ENCODE measurements at places on chromosomes 2 and 18.

DNA sequence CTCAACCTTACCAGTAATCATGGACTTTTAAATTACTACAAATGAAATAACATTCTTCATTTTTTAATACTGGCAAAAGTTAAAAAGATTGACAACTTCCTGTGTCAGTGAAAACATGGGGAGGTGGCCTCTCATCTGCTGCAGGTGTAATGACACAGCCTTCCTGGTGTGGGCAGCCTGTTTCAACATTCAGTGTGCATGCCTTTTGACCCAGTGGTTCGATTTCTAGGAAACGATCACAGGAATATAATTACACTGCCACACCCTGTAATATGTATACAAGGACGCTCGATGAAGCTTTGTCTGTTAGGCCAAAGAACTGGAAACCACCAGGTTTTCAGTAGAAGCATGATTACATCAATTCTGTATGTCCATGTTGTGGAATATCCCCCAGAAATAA is 68.7 kb downstream of the MTHFD2 start:
- DNase-seq: peak; percentile 86

DNA sequence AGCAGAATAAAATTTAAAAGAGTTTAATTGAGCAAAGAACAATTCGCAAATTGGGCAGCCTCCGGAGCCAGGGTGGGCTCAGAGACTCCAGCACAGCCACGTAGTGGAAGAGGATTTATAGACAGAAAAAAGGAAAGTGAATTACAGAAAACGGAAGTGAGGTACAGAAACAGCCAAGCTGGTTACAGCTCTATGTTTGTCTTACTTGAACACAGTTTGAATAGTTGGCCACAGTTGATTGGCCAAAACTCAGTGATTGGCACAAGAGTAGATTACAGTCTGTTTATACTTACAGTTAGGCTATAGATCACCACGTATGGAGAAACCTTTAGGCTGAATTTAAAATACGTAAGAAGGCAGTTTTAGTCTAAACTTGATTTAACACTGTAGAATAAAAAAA is 78.8 kb upstream of the NEDD4L start:
- no peak for DNase-seq

DNA sequence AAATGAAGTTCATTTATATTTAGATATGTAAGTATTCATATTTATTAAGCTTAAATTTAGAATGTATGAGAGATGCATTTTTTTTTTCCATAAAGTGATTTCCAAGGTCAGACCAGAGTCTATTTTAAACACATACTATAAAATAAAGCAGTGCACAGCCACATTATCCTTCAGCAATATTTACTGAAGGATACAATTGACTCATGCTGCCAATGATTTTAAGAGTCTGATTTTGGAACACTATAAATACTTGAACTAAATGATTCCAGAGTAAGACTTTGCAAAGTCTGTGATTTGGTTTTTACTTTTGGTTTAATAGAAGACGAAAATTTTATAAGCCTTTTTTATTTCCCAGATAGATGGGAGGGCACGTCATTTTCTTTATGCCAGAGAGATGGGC is 107.1 kb downstream of the EPHA4 start:
- DNase-seq: no peak

DNA sequence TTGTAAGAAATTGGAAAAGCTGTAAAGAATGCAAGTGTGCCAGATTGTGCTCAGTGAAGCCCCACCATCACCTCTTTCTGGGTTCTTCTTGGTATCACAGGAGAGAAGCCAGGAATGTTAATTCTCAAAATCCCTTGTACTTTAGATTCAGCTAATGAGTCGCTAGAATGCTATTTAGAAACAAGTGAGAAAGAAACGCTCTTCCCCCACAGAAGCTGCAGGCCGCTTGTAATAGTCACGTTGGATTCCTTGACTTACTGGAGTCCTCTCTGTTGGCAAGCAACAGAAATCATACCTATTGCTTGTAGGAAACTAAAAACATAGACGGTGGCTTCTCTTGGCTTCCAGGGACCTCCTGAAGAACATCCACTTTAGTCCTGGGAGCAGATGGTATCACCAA is 375.6 kb upstream of the LRATD1 start:
- no peak for DNase-seq

DNA sequence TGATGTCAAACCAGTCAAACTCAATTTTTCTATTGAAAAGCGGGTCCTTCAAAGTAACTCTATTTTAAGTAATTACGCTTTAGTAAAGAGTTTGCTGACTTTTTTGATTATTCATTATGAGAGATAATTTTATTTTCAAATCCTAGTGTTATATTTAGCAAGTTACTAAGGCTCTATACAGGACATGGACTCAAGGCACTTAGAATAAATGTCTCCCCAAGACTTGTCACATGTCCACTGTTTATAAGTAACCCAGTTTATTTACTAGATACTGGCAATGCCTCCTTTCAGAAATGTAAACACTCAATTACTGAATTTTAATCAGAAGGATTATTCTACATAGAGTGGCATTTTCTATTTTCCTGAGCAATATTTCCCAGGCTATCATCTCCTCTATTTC is 638.1 kb downstream of the ERBB4 start:
- DNase-seq: no peak

DNA sequence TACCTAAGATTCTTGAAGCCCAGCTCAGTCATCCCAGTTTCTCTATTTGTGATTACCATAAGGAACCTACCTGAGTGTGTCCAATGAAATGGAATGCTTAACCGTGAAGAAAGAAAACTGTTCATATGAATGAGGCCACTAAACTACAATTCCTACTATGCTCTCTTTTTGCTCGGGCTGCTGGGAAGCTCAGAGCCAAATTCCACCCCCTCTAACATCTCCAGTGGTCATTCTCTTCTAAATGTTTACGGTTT is 8.3 kb downstream of the MYCN start:
- DNase-seq: no peak

GRCh38 chr2:62042944-62043343 is 137.5 kb downstream of the COMMD1 start:
- DNase-seq: no peak

GRCh38 chr2:46371854-46372253 is 74.6 kb downstream of the EPAS1 start:
- no peak for DNase-seq

GRCh38 chr2:233802132-233802815 is 24.1 kb downstream of the MROH2A start:
- DNase-seq: no peak

DNA sequence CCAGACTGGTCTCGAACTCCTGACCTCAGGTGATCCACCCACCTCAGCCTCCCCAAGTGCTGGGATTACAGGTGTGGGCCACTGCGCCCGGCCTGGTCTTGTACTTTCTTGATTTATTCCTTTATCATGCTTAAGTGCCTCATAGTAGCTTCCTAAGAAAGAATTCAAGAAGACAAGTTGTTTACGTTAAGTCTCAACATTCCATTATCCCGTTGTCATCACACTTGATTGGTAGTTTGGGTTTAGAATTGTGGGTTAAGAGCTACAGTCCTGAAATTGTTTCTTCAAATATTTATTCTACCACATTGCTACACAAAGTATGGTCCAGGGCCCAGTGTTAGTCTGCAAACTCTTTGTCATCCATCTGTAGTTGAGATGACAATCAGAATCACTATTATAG is 194.0 kb downstream of the VWC2L start:
- DNase-seq: no peak

DNA sequence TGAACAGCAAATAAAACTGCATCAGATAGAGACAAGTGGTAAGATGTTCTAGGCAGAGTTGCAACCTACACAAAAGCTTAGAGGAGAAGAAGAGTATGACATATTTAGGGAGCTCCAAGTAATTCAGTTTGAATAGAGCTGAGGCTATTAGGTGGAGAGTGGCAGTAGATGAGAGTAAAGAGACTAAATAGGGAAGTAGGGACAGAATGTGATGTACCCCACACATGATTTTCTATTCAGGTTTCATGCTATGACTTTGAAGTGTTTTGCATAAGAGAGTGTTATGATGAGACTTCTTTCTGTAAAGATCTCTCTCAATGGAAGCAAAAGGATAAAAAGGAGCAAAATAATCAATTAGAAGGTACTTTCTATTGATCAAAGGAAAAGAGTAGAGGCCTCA is 206.8 kb upstream of the ERBB4 start:
- DNase-seq: no peak

GRCh38 chr18:61608316-61608715 is 275.1 kb downstream of the CDH20 start:
- DNase-seq: no peak

DNA sequence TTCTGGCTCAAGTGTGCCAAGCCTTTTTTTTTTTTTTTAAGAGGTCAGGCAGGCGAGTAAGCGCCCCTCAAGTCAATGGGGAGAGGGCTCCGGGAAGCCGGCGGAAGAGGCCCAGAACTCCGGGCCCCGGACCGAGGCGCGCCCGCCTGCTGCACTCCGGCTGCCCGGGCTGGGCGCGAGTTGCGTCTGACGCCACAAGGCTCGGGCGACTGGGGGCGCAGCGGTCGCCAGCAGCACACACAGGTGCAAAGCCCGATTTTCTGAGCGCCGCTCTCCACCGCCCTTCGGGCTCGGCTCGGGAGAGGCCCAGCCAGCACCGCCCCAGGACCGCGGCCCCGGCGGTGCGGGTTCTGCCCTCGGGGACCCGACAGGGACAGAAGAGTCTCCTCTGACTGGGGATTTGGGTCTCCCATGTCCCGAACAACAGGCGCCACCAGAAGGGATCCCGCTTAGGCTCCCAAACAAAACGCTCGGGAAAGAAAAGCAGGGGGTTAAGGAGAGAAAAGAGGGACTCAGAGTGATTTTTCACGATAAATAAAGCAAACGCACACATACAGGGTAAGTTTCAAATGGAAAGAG is 787 bp downstream of the ERBB4 start:
- no peak for DNase-seq

DNA sequence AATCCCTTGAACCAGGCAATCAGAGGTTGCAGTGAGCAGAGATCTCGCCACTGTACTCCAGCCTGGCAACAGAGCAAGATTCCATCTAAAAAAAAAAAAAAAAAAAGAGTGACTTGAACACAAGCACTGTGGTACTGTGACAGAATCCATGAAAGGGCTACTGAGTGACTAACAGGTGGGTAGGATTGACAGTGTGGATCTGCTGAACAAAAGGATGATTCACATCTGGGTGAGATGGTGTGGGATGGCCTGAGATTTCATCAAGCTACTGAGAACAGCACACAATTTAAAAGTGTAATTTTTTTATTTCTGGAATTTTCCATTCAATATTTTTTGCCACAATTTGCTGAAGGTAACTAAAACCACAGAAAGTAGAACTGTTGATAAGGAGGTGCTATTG is 13.3 kb upstream of the SP3 start:
- no peak for DNase-seq

GRCh38 chr2:105903051-105903674 is 158.5 kb downstream of the NCK2 start:
- no peak for DNase-seq

DNA sequence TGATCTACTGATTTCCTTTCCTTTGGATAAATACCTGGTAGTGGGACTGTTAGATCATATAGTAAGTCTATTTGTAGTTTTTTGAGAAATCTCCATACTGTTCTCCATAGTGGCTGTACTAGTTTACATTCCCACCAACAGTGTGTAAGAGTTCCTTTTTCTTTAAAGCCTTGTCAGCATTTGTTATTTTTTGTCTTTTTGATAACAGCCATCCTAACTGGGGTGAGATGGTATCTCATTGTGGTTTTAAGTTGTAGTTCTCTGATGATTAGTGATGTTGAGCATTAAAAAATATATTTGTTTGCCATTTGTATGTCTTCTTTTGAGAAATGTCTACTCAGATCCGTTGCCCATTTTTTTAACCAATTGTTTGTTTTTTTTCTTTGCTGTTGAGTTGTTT is 33.9 kb upstream of the EPG5 start:
- no peak for DNase-seq

- DNase-seq: no peak
Measured at GRCh38 chr2:231633241-231633976, 40.7 kb downstream of the TEX44 start.

- no peak for DNase-seq
Measured at GRCh38 chr2:160390544-160391455, 102.8 kb downstream of the RBMS1 start.

GRCh38 chr2:199344012-199344411 is 113.7 kb downstream of the SATB2 start:
- no peak for DNase-seq

DNA sequence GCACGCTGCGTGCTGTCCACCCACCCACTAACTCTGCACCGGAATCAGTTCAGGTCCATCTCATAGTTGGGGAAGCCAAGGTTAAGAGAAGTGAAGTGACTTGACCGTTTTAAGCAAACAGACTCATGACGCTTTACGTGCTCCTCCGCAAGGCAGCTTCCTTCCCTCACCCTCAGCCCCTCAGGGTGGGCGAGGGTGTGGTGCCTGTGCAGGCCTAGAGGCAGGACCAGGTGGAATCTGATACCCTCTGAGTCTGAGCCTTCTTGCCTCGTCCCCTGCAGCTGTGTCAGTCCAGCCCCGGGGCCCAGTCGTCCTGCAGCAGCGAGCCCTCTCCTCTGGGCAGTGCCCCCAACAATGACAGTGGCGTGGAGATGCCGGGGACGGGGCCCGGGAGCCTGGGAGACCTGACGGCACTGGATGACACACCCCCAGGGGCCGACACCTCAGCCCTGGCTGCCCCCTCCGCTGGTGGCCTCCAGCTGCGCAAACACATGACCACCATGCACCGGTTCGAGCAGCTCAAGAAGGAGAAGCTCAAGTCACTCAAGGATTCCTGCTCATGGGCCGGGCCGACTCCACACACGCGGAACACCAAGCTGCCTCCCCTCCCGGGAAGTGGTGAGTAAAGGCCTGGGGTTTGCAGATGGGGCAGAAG is 250.5 kb downstream of the GLI2 start:
- DNase-seq: no peak

DNA sequence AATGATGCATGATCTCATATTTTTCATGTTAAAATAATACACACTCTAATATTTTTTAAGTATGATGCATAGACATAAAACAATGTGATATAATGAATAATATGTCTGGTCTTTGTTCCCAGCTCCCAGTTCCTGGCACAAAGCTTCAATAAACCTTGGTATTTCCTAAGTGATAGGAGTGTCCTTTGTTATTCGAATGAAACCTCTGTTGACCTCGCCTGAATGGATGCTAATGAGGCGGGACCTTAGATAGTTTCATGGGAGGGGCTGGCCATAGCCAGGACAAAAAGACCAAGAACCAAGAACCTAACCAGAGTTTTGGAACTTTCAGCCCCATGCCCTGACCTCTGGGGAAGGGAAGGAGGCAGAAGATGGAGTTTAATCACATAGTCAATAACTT is 257.7 kb upstream of the COPS8 start:
- no peak for DNase-seq

DNA sequence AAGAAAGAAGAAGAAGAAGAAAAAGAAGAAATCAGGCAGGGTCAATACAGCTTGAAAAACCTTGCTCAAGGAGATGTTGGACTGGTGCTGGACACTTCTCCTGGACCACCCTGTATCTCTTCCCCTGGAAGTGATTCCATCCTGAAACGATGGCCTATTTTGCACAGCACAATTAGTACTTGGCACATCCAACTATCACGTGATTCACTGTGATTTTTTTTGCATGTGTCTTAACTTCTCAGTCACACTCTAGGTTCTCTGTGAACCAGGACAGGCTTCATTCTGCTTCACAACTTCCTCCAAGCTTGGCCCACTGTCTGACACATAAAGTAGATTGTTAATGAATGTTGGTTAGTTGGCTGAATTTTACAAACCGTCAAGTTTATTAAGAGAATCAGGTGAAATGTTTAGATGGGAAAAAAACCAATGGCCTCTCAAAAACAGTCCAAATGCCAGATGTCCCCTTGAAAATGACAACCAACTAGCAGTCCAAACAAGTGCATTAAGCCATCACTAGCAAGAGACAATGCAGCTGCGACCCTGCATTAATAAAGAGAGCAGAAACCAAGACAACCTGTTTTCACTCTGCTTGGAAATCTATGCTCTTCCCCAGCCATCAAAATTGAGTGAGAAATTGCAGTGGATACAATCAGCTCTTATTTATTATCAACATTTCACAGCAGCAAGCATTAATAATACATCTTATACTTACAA is 300.0 kb upstream of the CHAC2 start:
- DNase-seq: no peak
